ENCODE measurements at places on chromosomes 1 and 21.

DNA sequence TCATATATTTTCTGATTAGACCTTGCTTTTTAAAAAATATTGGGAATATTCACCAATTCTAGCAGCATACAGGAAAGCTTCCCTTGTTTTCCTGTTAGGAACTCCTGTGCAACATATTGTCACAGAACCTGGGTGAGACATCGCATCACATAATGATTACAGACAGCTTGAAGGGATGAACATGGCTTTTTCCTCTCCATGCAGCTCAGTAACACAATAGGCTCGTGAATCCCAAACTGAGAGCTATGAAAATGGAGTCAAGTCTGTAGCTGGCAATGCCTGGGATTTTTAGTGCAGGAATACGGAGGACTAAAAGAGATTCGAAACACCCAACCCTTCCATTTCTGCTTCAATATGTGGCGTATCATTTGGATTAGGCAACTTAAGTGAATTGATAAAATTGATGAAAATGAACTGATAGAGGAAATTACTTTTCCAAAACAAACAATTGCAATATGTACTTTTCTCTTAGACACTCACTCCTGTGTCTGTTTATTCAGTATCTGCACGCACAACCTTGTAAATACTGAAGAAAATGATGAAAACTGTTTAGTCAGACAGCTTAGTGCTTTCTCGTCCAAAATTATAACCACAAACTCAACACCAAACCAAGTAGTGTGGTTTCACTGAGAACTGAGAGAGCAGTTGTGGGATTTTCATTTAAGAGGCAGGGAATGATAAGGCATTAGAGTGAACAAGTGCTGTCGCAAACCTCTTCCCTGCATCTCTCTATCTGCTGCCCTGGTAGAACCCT, 250.4 kb downstream of the PTBP2 start:
- H3K4me1 ChIP-seq: no peaks in the 10 kb centered on the region
- no peak overlapping the region for H3K27ac ChIP-seq
- no peak overlapping the region for H3K4me3 ChIP-seq
- no peaks in the 10 kb centered on the region for H3K27me3 ChIP-seq

GRCh38 chr1:242670019-242670418, 145.5 kb upstream of the PLD5 start:
- no peak overlapping the region for H3K4me3 ChIP-seq
- no peaks in the 10 kb centered on the region for H3K27me3 ChIP-seq
- no peak for DNase-seq
- H3K27ac ChIP-seq: no peak overlapping the region

GRCh38 chr1:94044891-94045290, 76.1 kb downstream of the ABCA4 start:
- H3K4me3 ChIP-seq: no peak overlapping the region
- H3K4me1 ChIP-seq: no peaks in the 10 kb centered on the region
- no peaks in the 10 kb centered on the region for H3K27me3 ChIP-seq
- H3K36me3 ChIP-seq: no peaks in the 10 kb centered on the region

GRCh38 chr1:101139130-101139529, 97.7 kb upstream of the S1PR1 start:
- no peaks in the 10 kb centered on the region for H3K36me3 ChIP-seq
- H3K27me3 ChIP-seq: no peaks in the 10 kb centered on the region
- peaks cover 27% of the 10 kb centered on the region for H3K4me1 ChIP-seq

- no peaks in the 10 kb centered on the region for H3K36me3 ChIP-seq
- no peak overlapping the region for H3K4me3 ChIP-seq
- H3K27ac ChIP-seq: no peak overlapping the region
- H3K27me3 ChIP-seq: no peaks in the 10 kb centered on the region
- no peaks in the 10 kb centered on the region for H3K4me1 ChIP-seq
Observed at GRCh38 chr1:53543778-53544695, 84.8 kb downstream of the DMRTB1 start.

GRCh38 chr1:162019006-162019405, 4.7 kb downstream of the OLFML2B start:
- H3K36me3 ChIP-seq: no peaks in the 10 kb centered on the region
- H3K4me1 ChIP-seq: no peaks in the 10 kb centered on the region
- no peak overlapping the region for H3K27ac ChIP-seq
- H3K27me3 ChIP-seq: no peaks in the 10 kb centered on the region

- H3K36me3 ChIP-seq: no peaks in the 10 kb centered on the region
- H3K4me1 ChIP-seq: no peaks in the 10 kb centered on the region
- no peak overlapping the region for H3K4me3 ChIP-seq
- H3K27me3 ChIP-seq: no peaks in the 10 kb centered on the region
Observed at GRCh38 chr21:30408782-30409494, 13.1 kb downstream of the KRTAP13-1 start.

- no peaks in the 10 kb centered on the region for H3K36me3 ChIP-seq
- H3K4me3 ChIP-seq: no peak overlapping the region
- H3K27me3 ChIP-seq: no peaks in the 10 kb centered on the region
- H3K4me1 ChIP-seq: no peaks in the 10 kb centered on the region
- no peak for DNase-seq
Observed at GRCh38 chr1:192162376-192162775, 4.1 kb downstream of the RGS18 start.

- no peak for DNase-seq
- H3K27ac ChIP-seq: no peak overlapping the region
- H3K27me3 ChIP-seq: no peaks in the 10 kb centered on the region
- H3K36me3 ChIP-seq: no peaks in the 10 kb centered on the region
- H3K4me1 ChIP-seq: no peaks in the 10 kb centered on the region
- no peak overlapping the region for H3K4me3 ChIP-seq
Observed at GRCh38 chr1:115373305-115373704, 35.3 kb upstream of the NGF start.

- no peaks in the 10 kb centered on the region for H3K4me1 ChIP-seq
- H3K27ac ChIP-seq: no peak overlapping the region
- no peak for DNase-seq
- no peak overlapping the region for H3K4me3 ChIP-seq
Observed at GRCh38 chr1:29785137-29785527, 548.8 kb downstream of the PTPRU start.

DNA sequence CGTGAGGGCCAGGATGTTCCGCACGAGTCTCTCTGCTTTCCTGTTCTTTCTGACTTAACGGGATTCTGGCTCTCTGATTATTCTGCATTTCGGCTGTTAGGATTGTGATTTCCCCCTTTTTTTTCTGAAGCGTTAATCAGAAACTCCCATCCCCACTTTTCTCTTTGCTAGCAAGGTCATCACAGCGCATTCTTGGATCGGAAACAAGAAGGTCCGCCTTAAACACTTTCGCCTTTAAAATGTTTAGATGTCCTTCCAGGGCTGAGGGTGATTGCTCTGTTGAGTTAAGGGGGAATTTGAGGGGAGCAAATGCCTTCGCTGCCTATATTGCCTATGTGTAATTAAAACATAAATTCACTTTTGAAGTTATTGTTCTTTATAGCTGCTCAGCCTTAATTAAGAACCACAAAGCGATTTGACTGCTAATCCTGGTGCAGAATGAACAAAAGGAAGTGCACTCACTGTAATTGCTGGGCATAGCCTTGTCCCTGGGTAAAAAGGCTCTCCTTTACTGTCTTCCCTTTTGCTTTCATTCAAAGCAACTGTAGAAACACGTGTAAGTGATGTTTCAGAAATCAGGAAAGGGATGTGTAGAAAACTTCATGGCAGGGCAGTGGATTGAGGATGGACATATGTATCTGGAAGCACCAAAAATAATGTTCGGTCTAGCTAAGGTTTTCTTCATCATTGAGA, 1.2 kb downstream of the LAMC1 start:
- H3K27ac ChIP-seq: no peak overlapping the region
- H3K36me3 ChIP-seq: no peaks in the 10 kb centered on the region
- no peak for DNase-seq
- H3K4me1 ChIP-seq: peaks cover 10% of the 10 kb centered on the region

- H3K27ac ChIP-seq: no peak overlapping the region
- H3K4me3 ChIP-seq: no peak overlapping the region
- no peaks in the 10 kb centered on the region for H3K36me3 ChIP-seq
- H3K4me1 ChIP-seq: no peaks in the 10 kb centered on the region
- no peak for DNase-seq
Observed at GRCh38 chr1:18018366-18018765, 89.2 kb upstream of the IGSF21 start.

Data from CD4-positive, alpha-beta memory T cell (primary cell).